Stimulated activated CD8-positive, alpha-beta memory T cell treated with anti-CD3 and anti-CD28 coated beads, Interleukin-15, amount 100 ng/mL, for 1 hour (primary cell): ENCODE measurements at places on chromosomes 4 and X.

DNA sequence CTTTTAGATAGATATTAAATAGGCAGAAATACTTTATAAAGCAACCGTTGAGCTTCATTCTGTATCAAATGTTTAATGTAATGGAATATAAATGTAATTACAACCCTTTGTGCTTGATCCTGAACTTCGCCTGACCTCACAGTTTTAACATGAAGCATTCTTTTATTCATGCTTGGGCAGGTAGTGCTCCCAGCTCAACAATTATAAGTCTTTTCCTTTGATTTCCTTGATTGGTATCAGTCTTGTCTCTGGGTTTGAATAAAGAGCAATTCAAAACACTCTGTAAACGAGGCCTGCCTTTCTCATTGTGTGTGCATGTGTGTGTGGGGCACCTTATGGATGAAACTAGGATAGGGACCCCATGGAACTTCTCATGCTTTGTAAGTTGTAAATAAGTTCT is 6.8 kb downstream of the METAP1 start:
- DNase-seq: no peak

- DNase-seq: no peak
These were observed 45.4 kb downstream of the CC2D2A start for GRCh38 chr4:15515106-15515505.

DNA sequence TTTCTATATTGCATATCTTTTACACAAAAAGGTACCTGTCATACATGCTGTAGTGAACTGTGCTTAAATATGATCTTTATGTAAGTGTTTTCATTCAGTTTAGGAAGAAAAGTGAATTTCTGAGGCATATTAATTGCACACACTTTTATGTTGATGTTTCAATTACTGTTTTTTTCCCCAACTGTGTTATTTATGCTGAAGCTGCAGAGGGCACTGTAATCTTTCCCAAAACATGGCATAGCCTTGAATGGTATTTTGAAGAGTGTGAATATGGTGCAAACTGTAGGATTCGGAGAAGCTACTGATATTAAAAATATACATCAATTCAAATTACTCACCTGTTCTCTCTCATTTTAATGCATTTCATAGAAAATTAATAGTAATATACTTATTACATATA is 6.0 kb upstream of the CENPE start:
- no peak for DNase-seq

DNA sequence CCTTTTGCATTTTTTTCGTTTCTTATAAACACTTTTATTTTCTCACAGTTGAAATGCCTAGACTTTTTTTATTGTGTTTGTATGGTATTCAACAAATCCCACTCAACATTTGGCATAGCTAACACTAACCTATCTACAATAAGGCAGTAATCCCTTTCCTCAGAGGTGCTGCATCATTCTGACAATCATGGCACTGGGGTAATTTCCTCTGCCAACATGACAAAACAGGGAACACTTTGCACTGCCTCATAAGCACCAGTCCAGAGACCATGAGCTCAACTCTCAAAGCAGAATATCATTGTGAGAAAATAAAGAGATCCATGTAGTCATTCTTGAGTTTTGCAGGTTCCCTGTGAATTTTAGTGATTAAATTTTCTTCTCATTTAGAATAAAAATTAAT is 183.8 kb upstream of the INTU start:
- DNase-seq: no peak

DNA sequence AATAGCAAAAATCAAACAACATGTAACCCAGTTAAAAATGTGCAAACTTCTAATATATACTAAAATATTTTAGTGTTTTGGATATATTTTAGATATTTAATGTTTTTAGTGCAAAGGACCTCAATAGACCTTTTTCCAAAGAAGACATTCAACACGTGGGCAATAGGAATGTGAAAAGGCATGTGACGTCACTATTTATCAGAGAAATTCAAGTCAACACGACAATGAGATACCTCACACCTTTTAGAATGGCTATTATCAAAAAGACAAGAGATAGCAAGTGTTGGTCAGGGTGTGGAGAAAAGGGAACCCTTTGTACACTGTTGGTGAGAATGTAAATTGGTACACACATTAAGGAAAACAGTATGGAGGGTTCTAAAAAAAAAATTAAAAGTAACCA is 115.6 kb upstream of the FAM47B start:
- DNase-seq: no peak

DNA sequence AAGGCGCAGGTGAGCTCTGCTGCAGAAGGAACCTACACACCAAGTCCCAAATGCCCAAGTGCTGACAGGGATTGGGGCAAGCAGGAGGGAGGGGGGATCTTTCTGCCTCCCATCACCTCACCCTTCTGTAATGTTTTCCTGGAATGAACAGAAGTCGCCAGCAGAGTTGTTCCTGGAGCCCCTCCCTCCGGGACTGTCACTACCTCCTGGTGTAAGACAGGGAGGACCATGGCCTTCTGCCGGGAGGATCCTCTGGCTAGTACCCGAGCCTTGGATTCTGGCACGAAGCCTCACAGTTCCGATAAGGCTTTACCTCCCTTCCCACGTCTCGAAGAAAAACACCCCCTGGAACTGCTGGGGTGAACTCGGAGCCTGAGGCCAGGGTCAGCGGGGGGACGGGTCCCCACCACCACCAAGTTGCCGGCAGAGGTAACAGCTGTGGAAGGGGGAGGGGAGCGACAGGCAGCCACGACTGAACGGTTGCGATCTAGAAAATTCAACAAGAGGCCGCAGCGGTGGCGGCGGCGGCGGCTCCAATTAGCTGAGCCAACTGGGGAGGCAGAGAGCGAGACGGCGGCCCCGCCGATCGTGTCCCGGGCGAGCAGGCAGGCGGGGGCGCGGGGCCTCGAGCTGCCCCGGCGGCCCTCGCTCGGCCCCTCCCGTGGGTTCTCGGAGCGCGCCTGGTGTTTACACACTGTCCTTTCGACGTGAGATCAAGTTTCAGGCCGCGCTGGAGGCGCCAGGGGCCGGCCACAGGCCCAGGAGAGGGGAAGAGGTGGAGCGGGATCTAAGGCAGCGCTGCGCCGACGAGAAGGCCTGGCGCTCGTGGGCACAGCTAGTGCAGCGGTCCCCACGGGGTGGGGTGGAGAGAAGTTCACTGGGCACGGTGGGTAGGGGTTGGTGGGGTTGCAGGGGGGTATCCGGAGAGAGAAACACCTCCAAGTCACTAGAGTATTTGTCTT is 53.7 kb upstream of the BCOR start:
- DNase-seq: no peak

- no peak for DNase-seq
These were observed 65.3 kb downstream of the PAPSS1 start for GRCh38 chr4:107654694-107655093.

- DNase-seq: no peak
These were observed 77.9 kb upstream of the AMELX start for GRCh38 chrX:11215191-11215921.

- DNase-seq: no peak
These were observed 356.6 kb downstream of the CXXC4 start for GRCh38 chr4:104138116-104138515.

DNA sequence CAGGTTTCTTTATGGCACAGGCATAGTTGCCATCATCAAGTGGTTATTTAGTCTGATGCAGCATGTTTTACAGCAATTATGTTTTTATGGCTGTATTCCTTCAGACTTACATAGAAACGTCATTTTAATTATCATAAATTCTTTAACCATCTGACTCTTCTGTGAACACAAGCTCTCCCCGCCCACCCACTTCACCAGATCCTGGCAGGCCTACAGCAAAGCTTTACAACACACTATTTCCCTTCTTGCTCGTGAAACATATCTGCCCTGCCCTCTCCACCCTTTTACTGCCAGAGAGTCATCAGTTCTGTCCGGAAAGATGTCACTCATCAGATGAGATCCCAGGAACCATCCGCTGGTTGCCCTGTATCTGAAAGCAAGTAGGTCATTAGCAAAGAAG is 120.5 kb downstream of the HS6ST2 start:
- DNase-seq: no peak

DNA sequence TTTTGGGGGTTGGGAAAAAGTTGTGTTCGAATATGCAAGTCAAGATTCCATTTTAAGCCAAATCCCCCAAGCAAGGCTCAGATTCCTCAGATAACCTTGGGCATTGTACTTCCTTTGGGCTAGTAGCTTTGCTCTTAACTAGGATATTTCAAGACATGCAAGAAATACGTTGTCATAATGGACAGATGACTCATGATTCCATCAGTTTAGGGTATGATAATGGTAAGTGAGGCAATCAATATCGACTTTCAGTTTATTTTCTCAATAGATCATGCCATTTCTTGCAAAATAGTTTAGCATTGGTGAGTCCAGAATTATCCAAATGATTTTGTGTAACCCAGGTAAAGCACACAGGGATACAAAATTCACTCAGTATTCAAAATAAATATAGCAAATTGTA is 25.4 kb downstream of the CFAP299 start:
- DNase-seq: no peak

GRCh38 chr4:151960449-151961230 is 199.8 kb upstream of the GATB start:
- no peak for DNase-seq

GRCh38 chrX:536616-537015 is 94.0 kb upstream of the SHOX start:
- DNase-seq: no peak

DNA sequence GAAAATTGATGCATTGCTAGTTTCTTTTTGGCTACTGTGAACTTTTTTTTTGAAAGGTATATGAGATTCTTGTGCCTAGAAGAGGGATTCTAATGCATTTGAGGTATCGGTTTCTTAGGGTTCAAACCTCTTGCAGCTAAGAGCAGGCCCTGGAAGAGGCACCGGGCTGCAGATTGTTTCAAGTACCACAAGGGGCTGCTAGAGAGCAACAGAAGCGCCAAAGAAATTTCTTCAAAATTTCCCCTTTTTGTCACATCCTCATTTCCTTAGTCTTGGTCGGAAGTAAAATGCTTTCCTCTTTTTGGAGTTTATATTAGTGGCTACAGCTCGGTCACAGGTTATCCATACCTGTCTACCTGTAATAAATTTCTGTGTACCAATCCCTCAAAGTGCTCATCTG is 89.8 kb downstream of the PDGFRA start:
- no peak for DNase-seq

DNA sequence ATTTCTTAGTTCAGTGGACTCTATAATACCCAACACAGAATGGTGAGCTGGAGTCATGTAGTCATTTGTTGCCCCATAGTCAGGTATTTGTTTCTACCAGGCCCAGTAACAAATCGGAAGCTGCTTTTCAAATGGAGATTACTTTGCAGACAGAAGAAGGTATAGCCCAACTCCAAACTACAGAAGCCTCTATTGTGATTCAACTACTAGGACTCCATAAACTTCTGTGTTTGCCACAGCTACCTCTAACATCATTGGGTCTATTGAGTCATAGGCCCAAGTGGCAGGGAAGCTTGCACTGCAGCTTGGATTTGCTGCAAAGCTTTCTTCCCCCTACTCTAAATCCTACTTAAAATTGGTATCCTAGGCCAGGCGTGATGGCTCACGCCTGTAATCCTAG is 148.8 kb upstream of the STK26 start:
- DNase-seq: no peak

DNA sequence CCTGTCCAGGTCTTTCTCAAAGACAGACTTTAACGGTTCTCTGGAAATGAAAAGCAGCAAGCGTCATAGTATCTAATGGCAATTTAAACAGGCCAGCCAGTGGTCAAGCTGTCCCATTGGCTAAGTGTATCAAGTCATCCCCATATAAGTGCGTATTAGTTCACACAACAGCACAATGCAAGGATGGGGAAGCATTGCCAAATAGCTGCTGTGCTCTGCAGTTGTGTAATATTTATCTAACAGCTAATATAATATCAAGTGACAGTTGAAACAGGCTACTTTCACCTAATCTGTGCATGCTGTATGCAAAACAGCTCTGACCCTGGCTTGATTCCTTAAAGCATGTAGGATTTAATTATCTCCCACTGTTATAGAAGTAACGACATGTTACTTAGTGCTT is 134.8 kb upstream of the PPARGC1A start:
- no peak for DNase-seq

- DNase-seq: no peak
These were observed 11.0 kb downstream of the LHFPL1 start for GRCh38 chrX:112668476-112669409.

DNA sequence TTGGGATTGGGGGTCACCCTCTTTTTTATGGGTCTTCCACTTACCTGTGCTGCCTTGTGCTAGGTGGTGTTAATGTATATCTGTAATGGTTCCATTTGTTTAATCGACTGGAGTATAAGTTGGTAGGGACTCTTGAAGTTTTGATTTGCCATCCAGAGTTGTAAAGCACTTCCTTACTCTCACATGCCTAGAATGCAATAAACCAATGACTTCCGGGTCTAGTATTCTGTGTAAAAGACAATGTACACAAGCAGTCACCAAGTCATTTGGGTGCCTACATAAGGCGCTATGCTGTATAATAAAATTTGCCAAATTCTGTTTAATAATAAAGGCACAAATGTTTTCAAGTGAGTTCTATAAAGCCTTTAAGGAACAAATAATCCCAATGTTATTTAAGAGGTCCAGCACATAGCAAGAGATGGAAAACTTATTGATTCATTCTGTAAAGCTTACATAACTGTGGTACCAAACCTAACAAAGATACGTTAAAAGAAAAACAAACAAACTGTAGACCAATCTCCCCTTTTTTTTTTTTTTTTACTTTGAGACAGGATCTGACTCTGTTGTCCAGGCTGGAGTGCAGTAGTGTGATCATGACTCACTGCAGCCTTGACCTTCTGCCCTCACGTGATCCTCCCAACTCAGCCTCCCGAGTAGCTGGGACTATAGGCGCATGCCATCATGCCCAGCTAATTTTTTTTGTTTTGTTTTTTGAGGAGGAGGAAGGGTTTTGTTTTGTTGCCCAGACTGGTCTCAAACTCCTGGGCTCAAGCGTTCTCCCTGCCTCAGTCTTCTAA is 41.5 kb upstream of the HPRT1 start:
- no peak for DNase-seq

DNA sequence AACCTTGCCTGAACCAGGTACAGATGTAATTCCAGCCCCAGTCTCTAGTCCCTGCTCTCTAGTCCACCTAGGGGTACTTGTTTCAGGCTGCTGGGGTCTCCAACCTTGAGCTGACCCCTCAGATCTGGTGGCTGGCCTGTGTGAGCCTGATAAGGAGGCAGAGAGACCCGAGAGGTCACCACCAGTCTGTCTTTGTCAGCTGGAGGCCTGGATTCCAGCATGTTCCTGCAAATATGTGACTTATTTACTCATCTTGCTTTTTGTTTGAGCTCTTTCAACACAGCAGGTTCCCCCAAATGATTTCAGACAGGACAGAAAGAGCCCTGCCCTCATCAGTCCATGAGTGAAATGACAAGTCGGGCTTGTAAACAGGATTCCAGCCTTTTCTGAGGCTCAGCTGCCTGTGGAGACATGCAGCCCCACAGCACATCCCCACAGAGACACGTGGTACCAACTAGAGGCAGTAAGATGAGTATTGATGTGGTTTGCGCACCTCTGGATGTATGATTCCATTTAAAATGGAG is 37.5 kb upstream of the STK26 start:
- no peak for DNase-seq
